AG09319 (cell line): ENCODE measurements at places on chromosomes 11 and 22.

DNA sequence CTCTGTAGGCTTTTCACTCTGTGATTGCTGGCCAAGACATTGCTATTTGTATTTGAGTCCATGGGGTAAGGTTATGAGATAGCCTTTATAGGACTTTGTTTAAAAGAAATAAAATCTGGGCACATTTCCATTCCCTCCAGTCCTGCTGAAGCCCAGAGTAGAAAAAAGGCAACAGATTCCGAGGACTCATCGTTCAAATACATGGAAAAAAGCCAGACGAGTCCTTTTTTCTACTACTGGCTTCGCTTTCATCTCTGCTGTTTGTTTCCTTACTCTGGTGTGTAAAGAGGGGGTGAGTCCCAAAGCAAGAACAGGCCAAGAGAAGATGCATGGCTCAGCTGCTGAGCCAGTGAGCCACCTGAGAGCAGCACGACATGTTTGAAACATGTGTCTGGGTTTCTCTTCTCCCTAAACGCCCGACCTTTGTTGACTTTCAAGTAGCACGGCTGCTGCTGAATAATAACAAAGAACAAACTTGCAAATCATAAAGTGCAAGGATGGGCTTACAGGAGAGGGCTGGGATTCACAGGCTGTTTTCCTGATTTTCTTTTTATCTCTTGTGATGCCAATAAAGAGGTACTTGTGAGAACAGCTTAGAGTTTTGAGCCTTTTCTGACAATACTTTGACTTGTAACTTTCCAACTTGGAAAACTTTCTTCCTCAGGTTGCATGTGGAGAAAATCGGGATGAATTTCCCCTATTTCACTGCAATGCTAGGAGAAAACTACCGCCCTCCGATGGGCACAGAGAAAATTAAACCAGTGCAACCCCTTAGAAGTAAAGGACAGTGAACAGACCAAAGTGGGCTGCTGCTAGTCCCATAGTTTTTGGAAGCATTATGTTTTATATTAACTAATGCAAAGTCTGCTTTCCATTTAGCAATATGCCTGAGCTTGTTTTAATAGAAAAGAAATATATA, 195.2 kb upstream of the RAG2 start:
- no peak for DNase-seq

GRCh38 chr11:76622493-76623094, 48.0 kb downstream of the LRRC32 start:
- DNase-seq: no peak

DNA sequence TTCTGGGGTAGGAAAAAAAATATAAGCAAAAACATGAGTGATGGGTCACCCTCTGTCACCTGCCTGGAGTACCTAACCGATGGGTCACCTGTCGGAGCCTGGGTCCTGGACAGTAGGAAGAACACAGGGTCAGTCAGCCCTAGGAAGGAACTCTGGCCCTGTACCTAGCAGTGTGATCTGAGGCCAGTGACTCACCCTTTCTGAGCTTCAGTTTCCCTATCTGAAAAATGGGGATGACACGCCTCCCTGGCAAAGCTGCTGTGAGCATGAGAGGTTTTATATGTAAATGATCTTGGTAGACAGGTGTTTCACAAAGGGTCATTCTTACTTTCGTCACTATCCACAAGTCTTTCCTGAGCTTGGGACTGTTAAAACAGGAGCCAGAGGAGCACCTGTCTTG, 182.0 kb downstream of the ST3GAL4 start:
- DNase-seq: no peak

DNA sequence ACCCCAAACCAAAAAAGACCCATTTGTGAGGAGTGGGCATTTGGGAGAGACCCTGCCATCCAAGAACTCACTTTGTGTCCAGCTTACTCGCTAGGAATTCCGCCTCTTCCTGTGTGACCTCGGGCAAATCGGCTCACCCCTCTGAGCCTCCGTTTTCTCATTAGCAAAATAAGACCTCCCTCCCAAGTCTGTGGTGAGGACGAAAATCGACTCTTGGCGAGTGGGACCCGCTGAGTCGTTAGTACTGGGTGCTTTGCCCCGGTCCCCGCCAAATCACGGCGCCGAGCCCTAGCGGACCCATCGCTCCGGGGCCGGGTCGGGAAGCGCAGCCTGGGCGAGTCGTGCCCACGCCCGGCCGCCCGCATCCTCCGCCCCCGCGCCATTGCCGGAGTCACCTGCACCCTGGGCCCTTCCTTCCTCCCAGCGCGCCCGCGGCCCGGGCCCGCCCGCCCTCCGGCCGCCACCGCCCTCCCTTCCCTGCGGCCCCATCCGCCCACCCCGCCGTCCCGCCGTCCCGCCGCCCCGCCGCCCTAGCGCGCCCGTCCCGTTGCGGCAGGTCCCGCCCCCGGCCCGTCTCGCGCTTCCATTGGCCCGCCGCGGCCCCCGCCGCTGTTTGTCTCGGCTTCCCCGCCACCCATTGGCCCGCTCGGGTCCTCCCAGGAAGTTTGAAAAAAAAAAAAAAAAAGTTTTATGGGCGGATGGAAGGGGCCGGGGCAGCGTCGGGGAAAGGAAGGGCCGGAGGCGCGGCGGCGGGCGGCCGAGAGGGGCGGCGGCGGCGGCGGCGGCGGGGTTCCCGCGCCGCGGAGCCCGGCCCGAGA, 48.9 kb downstream of the TRIOBP start:
- peak; percentile 67 for DNase-seq

GRCh38 chr11:69356703-69357457, 62.9 kb downstream of the MYEOV start:
- no peak for DNase-seq

GRCh38 chr11:120649316-120649715, 137.8 kb downstream of the GRIK4 start:
- no peak for DNase-seq

DNA sequence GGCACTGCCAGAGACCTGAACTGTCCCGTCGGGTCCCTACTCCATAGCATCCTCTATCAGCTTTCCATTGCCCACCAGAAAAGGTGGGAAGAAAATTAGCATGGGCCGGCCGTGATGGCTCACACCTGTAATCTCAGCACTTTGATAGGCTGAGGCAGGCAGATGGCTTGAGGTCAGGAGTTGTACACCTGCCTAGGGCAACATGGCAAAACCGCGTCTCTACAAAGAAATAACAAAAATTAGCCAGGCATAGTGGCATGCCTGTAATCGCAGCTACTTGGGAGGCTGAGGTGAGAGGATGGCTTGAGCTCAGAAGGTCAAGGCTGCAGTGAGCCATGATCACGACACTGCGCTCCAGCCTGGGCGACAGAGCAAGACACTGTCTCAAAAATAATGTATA, 3.5 kb downstream of the SLC25A18 start:
- DNase-seq: no peak

DNA sequence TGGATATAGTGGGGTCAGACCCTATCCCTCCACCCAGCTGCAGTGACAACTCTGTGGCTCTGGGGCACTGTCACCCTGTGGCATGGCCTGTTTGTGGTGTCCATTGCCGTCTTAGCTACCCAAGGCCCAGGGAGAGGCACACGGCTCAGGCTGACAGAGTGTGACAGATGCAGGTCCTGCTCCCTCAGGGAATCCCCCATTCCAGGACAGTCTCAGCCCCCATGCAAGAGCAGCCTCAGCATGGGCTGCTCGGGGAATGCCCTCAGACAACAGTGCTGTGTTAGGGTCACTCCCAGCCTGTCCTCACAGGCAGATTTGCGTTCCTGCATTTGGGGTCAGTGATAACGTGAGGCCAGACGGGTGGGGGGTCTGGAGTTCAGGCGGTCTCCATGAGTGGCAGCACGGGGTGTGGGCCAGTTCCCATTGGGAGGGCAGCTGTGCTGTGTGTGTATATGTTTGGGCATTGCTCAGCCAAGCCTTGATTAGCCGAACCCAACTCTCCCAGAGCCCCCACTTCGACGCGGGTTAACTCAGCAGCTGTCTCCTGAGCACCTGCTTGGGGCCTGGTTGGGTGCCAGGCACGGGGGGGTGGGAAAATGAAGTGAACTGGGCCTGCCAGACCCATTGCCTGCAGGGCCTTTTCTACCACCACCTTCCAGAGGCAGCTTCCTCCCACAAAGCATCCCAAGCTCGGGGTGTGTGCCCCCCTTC, 5.3 kb upstream of the KCNQ1OT1 start:
- no peak for DNase-seq

DNA sequence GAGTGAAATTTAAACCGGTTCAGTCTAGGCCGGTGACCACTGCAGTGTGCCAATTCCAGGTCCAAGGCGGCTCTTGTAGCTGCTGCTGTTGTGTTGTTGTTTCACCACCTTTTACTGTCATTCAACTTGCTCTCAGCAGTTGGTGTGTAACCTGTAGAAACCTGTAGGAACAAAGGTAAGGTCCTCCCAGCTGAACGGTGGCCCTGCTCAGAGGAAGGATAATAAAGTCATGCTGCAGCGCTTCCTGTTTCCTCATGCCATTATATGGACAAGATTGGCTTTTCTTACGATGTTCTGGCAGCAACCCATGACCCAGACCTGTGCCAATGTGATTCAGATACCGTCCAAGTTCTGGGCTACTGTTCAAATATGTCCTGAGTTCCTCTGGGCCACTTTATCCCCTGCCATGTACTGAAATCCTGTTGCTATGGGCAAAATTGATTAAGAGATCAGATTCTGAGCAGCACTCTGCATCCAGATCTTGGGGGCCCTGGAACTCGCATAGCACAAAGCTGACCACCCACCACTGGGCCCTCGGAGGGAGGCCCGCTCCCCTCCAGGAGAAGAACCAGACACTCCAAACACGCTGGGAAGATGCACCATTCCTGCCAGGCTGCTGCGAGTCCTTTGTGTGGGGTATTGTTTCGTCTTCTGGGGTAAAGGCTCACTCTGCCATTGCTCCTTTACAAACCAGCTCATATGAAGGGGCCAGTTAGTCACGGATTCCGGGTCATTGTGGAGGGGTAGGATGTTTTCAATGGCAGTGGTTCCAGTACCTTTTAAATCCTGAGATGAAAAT, 13.2 kb downstream of the FAM181B start:
- no peak for DNase-seq

DNA sequence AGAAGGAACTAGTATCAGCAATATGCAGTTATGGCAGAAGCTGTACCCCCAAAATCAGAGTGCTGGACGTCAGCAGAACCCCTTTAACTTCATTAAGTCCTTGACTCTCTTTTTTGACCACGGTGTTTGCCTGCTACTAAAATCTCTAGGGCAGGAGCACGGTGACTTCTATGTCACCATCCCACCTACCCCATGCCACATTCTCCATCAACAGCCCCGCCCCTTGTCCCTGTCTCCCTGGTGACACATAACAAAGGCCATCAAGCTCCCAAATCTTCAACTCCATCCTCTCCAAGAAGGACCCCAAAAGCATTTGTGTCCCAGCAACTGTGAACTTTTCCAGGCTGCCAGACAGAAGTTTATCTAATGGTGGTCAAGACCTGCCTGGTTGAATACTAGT, 894 bp downstream of the ADA2 start:
- DNase-seq: no peak

DNA sequence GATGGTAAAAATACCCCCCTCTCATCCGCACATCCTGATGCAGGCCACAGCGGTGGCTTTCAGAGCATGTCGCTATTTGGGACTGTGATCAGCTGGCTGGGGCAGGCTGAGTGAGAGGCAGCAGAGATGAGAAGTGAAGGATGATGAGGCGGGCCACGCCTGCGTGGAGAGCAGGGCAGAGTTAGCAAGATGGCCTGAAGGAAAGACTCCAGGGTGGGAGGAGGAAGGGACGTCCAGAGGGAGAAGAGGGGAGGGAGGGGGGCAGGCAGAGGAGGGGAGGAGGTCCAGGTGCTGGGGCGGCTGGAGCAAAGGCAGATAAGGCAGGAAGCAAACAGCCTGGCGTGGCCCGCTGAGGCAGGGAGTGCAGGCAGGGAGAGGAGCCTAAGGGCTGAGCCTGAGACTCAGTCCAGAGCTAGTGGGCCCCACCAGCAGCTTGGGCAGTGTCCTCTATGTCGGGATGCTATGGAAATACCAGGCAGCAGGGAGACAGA, 29.1 kb downstream of the LRFN4 start:
- DNase-seq: no peak

DNA sequence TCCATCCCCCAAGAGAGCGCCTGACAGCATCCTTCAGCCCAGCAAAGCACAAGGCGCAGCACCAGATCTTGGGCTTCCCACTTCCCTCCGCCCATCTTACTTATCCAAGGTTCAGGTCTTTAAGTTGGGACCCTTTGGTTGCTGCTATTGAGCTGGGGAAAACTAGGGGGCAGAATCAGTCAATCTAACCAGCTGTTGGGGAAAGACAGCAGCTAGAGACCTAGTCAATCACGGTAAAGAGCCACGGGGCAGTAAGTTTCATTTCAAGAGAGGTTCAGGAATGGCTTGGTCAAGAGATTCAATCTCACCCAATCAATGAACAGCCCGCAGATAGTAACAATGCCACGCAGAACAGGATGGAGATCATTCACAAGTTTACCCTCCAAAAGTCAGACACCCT, 1.7 kb downstream of the ABTB2 start:
- no peak for DNase-seq

DNA sequence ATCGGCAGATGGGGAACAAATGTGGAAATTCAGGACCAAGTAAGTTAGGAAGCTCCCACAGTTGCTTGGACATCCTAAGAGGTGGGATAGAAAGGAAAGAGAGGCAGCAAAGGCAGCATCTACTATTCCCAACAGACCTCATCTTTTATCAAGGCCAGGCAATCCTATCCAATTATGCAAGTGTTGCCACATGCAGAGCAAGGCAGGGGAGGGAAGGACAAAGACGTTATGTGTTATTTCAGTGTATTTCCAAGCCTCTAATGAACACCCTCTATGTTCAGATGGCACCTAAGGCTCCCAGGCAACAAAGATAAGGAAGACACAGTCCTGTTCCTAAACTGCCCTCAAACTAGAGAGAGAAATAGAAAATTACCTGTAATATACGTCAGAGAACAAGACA, 9.2 kb downstream of the TIGD3 start:
- DNase-seq: no peak

GRCh38 chr11:31728432-31728831, 82.7 kb downstream of the PAX6 start:
- no peak for DNase-seq

DNA sequence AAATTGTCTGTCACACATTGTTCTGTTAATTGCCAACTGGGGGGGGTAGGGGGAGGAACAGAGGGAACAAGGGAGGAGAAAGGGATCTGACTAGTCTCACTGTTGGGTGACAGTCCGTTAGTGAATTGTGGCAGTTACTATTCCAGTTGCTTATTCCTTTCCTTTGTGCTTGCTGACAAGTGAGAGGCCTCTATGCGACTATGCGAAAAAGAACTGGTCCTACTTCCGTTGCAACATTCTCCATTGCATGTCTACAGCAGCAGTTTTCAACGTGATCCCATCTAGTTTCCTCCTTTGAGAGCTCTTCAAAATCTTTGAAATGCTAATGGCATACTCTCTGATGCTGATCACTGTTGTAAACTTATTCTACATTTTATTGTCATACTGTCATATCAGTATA, 672.2 kb downstream of the LRRC4C start:
- no peak for DNase-seq

GRCh38 chr11:38252620-38253019, 1654.6 kb upstream of the RAG2 start:
- DNase-seq: no peak

GRCh38 chr11:1283091-1283511, 26.3 kb downstream of the TOLLIP start:
- no peak for DNase-seq

DNA sequence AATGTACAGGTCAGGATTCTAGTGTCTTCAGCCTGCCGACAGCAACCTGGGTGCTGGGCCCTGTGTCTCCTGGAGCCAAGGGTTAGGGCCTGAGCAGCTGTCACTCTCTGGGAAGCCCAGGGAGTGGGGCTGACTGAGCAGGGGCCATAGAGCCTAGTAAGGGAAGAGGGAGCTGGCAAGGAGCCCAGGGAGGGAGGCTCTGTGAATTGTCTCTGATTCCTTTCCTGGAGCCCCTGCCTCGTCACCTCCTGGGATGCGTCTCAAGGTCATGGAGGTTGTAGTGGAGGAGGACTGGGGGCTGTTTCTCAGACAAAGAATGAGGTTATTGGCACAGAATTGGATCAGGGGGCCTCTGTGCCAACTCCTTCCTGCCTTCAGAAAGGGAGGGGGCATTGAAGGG, 11.8 kb downstream of the SOX10 start:
- DNase-seq: no peak
